ENCODE measurements at places on chromosomes 1 and 21.

DNA sequence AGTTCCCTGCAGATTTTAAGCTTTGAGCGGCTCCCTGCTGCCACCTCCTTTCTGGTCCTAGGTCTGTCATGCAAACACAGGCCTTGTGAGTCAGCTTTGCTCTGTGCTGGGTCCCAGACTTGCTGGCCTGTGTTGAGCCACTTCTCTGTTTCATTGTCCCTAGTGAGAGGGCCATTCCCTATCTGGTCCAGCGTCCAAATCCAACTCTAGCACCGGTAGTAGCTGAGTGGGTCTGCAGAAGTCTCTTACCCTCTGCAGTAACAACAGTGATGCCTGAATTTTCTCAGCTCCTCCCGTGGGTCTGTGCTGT is 5.8 kb downstream of the TTC22 start:
- DNase-seq, result no peak

- no peak for DNase-seq
Observed at GRCh38 chr1:215416497-215416896, 150.6 kb upstream of the KCTD3 start.

GRCh38 chr1:37478451-37478881 is 4.1 kb downstream of the ZC3H12A start:
- DNase-seq, result no peak

GRCh38 chr1:62621907-62622306 is 24.6 kb downstream of the ANGPTL3 start:
- peak; percentile 41 for DNase-seq

DNA sequence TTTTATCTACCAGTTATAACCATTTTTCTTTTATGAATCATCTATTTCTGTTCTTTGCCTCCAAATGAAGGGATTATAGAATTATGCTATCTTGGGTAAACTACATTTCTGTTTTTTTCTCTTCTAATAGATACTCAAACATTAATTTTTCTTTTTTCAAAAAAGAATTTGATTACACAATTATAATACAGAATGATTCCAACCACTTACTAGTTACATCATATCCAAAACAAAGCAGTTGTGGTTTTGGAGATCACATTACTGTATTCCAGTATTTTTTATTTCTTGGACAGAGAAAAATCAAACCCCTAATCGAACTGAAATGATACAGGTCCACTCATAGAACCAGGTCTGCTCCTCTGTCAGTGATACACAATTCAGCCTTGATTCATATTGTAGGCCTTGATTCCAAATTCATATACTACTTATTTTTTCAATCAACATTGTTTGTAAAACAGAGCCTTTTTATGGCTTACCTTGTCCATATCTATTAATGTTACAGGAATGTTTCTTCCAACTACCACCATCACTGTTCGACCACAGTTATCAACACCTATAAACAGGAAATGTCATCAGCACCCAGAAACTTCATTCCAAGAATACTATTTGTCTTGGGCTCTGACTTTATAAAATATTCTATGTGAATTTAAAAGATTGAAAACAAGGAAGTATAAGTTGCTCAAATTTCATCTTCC is 43.2 kb downstream of the GDAP2 start:
- no peak for DNase-seq

- no peak for DNase-seq
Observed at GRCh38 chr1:226520640-226521355, 27.8 kb upstream of the STUM start.

DNA sequence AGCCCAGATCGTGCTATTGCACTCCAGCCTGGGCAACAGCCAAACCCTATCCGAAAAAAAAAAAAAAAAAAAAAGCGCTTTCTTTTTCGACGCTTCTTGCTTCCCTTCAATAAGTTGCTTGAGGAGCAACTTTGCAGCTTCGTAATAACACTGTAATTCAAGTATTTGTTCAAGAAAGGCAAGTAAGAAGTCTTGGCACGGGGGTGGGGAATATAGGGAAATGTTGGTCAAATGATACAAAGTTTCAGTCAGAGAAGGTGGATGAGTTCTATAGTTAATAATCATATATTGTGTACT is 871 bp upstream of the PSMA5 start:
- no peak for DNase-seq

DNA sequence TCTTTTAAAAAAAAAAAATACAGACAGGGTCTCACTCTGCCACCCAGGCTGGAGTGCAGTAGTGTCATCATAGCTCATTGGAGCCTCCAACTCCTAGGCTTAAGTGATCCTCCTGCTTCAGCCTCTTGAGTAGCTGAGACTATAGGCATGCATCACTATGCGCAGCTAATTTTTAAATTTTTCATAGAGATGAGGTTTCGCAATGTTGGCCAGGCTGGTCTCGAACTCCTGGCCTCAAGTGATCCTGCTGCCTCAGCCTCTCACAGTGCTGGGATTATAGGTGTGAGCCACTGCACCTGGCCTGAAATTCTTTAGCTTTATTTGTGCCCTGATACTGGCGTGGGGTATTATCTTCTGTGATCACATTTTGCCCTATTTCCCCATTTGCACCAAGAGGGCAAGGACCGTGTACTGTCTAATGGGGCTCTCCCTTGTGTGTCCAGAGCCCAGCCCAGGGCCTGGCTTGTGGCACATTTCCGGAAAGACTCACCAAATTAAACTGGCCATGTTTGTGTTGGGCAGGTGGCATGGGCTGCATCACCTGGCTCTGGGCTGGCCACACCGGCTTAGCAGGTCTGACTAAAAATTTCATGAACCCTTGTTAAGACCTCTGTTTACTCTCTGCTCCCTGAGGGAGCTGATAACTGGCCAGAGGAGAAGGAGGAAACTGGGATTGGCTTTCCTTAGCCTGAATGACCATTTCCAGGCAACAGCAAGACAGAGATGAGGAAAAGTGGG is 32.2 kb downstream of the TRIM62 start:
- no peak for DNase-seq

GRCh38 chr1:95221306-95221705 is 12.7 kb upstream of the RWDD3 start:
- no peak for DNase-seq

DNA sequence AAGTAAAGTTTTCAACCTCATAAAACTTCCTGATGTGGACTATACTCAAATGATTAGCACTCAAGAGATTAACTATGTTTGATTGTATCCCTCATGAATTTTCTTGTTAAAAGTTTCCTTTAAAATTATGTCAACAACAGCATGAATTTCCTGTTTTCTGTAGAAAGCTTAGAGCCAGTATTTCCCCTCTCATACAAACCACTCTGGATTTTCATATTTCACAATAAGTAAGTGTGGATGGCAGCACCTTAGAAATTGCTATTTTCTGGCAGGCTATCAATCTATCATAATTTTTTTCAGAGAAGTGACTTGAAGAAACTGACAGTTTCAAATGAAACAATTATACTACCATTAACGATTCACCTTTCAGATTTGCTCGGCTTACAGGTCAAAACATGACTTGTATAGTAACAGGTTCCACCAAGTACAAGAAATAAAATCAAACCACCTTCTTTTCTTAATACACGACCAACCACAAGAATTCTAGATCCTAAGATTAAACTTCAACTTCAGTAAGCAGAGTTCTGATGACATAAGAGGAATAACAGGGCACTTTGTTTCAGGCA is 20.8 kb downstream of the ELK4 start:
- no peak for DNase-seq

DNA sequence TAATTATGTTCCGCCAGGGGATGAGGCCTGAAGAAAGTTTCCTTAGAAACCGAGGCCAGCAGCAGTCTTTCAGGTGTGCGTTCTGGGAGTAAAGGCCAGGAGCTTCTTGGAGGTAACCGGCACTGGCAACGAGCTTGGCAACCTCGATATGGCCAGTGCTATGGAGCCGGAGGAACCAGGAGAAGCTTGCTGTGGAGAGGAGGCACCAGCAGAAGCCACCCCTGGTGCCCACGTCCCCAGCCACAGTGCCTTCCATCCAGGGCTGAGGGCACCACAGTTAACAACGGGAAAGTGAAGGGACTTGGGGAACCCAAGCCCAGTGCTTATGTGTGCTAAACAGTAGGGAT is 41.5 kb upstream of the LIN9 start:
- DNase-seq, result no peak

GRCh38 chr21:33125680-33126375 is 55.9 kb downstream of the OLIG1 start:
- DNase-seq, result no peak

DNA sequence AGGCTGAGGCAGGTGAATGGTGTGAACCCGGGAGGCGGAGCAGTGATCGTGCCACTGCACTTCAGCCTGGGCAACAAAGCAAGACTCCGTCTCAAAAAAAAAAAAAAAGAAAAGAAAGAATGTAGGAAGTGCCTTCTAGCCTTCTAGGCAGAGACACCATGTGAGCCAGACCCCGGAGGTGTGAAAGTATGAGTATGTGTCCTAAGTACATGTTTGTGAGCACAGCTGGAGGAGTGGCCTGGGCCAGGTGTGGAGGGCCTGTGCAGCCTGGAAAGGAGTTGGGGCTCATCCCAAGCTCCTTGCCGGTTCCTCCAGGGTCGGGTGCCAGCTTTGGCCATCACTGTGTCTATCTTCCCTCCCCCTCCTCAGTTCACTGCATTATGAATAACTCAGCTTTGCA is 13.0 kb downstream of the SOX13 start:
- no peak for DNase-seq

DNA sequence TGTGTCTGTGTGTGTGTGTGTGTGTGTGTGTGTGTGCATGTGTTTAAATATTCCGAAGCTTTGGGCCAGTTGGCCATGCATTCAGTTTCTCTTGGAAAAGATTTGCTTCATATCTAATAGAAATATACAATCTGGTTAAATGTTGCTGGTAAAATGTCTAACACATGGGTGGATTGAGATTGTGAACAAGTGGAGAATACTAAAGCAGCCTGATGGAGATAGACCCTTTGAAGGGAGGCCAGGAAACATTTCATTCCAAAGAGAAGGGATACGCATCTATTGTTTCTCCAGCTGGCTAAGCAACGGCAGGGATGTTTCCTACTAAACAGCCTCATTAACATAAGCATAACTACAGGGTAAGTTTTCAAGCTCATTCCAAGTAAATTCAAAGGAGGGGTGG is 257.5 kb upstream of the PTBP2 start:
- DNase-seq, result no peak

DNA sequence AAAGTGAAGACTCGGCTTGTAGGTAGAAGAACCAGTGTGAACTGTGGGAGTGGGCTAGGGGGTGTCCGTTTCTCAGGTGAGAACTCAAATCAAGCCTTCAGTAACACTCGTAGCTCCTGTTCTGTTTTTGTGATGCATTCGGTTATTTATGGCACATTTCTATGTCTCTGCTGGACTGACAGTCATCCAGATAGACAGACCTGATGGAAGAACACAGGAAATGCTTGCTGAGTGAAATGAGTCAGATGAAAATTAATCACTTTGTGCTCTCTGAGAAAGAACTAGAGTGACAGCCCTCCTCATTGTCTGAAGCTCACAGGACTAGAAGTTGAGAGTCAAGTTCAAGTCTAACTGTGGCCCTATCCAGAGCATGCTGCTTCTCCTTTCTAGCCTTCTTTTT is 360.1 kb upstream of the PLXNA2 start:
- DNase-seq, result no peak

GRCh38 chr1:151060007-151060656 is at the start of gene MLLT11:
Gene MLLT11, plus strand, starts transcription at chr1:151060397. Its CDS starts 6,828 bp downstream, at chr1:151067225.
- peak; percentile 70 for DNase-seq

GRCh38 chr1:66873111-66873510 is 51.5 kb downstream of the DNAI4 start:
- no peak for DNase-seq

DNA sequence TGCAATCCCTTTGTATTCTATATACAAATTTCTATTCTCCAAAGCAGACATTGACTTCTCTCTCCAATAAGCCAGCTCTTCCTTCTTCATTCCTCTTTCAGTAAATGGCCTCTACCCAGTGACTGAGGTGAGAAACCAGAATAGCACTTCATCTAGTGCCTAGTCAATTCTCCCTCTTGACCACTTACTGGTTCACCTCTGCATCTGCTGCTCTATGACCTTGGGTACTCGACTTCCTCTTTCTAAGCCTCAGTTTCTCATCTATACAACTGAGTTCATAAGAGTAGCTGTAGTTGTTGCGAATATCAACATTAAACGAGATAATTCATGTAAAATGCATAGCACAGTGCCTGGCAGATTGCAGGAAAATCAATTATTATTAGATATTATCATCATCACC is 12.4 kb downstream of the LYST start:
- DNase-seq, result no peak

DNA sequence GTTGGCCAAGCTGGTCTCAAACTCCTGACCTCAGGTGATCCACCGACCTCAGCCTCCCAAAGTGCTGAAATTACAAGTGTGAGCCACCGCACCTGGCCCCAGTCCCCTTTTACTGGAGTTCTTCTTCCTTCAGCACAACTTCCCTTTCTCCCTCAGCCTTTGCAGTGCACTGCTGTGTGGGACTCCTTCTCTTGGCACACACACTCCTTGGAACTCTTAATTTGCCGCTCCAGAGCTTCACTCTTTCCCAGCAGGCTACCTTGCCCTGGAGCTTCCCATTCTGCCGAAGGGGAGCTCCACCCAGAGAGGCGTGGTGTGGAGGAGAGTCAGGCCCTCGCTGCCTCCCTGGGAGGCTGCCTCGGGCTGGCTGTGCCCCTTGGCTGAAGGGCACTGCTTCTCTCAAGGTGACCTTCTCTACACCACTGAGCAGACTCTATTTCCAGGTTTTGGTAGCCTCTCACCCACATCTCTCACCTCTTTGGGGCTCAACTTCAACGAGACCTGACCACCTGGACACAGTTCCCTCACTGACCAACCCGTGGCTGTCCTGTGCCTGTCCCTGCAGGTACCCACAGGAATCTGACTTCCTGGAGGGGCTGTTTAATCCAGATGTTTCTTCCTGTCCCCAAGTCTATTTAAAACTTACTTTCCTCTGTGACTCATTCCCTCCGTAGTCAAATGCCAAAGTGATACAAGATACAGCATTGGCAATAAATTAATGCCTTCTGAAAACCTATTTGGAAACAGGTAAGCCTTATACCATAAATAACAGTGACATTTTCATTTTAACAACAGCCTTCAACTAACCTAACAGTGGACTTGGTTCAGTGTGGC is 227.3 kb upstream of the KIAA0040 start:
- DNase-seq, result no peak

GRCh38 chr1:209398313-209398991 is 185.1 kb upstream of the CAMK1G start:
- DNase-seq, result peak; percentile 47

- peak; percentile 88 for DNase-seq
Observed at GRCh38 chr1:25022361-25023189, 92.5 kb upstream of the RUNX3 start.
